Activated CD4-positive, CD25-positive, alpha-beta regulatory T cell (primary cell): ENCODE measurements at places on chromosomes 13 and 19.

DNA sequence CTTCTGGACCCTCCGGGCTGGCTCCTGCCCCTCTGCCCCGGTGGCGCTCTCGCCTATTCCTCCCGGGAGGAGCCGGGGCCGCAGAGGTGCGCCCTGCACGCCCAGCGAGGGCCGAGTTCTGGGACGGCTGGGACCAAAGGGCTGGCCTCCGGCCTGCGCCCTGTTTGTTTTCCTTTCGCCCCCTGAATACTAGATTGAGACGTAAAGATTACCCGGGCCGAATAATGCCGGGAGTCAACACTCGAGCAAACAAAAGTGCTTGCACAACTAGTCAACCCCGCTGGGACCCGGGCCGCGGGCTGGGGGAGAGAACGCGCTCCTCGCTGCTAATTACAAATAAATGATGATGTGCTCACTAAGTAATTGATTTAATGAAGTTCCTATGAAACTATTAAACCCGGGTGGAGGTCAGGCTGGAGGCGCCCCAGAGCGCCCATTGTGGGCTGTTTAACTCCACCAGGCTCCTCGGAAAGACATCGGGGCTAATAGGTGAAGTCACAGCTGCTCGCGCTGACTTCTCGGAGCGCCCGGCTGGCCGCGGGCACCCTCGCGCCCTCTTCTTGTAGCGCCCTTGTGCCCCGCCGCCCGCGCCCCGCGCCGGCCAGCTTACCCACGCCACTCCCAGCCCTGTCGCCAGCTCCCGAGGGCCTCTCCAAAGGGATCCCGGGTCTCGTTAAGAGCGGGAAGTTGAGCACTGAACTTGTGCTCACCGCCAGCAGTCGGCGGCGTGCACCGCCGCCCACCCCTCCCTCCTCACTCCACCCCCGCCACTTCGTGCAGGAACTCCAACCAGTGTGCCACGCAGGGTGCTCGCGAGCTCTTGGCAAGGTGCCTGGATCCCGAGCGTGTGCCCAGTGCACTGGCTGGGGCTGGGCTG lies 14.9 kb downstream of the ZIC5 start:
- DNase-seq = no peak

GRCh38 chr19:51810223-51810622 lies 15.3 kb downstream of the FPR3 start:
- DNase-seq = no peak

- no peak for DNase-seq
Measured at GRCh38 chr19:30076751-30077670, 135.0 kb downstream of the URI1 start.

DNA sequence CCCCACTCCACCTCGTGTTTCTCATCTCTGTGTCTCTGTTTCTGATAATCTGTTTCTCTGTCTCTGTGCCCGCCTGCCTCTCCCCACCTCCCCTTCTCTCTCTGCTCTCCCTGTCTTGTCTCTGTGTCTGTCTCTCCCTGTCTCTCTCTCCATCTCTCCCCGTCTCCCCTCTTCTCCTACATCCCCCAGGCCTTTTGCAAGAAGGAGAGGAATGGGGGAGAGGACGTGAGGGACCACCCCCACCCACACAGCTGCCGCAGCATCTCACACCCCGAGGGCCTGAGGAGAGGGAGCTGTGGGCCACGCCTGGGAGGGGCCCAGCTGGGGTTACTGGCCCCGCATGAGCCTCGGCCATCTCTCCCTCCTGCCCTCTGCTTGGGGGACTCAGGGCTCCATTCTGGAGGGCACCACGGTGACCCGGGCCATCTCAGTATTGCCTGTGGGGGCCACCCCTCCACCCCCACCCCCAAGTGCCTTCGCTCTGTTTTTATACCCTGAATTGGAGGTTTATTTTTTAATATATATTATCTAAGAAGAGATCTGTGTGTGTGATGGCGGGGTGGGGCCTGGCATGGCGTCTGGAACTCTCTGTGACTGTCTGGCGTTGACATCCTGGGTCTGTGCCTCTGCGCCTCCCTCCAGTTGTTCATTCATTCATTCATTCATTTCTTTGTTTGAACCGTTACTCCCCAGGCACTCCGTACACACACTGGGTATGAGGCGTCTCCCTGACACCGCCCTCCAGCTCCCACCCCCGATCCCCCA lies 21.2 kb downstream of the ERFL start:
- no peak for DNase-seq

- DNase-seq = no peak
Measured at GRCh38 chr13:98761986-98762616, 9.6 kb upstream of the SLC15A1 start.

- DNase-seq = no peak
Measured at GRCh38 chr13:50129706-50130122, 114.5 kb downstream of the KCNRG start.

GRCh38 chr19:53388168-53388567 lies 6.8 kb upstream of the ZNF765 start:
- no peak for DNase-seq

DNA sequence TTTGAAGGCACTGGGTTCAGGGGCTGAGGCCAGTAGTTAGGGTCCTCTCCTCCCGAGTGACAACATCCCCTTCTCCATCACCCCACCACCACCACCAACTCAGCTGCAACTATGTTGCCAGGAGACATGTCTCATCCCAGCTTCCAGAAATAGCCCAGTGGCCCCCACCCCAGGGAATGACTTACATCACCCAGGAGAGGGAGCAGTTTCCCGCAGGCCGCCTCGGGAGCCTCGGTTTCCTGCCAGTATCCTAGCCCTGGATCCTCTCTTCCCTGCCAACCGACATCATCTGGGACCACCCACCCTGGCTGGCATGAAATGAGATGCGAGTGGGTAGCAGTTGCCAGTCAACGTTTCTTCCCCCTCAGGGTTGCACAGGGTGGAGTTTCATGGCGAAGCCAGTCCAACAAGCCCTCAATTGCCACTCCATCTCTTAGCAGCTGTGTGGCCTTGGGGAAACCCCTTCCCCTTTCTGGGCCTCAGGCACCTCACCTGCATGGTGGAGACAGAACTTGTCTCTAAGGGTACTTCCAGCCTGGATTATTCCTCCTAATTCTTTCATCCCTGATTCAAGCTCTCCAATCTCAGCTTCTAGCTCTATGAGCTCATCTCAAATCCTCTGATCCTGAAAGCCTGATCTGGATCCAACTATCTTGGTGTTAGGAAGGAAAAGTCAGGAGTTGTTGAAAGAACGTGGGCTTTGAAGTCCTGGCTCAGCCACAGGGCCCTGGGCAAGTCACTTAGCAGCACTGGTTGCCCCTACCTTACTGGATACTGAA lies 3.9 kb upstream of the GSK3A start:
- no peak for DNase-seq

GRCh38 chr19:4976401-4977298 lies 7.7 kb downstream of the KDM4B start:
- no peak for DNase-seq

DNA sequence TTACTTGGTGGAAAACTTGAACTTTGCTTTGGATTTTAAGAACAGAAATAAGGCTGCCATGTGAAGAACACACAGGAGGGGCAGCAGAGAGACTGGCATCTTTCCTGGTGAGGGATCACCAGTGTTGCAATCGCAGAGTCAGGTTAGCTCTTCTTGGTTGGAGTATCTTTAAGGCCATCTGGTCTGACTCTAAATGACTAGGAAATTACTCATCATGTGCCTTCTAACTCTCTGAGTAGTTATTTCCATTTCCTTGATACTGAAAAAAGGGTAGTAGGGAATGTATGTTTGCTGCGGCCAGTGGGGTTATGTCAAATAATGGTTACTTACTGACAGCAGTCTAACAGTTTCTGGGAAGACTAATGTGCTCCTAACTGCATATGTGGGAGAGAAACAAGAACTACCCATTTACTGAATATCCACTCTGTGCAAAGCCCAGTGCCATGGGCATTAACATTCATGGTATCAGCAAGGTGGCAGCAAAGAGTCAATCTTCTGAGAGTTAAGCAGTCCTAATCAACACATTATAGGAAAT lies 122.1 kb downstream of the COG6 start:
- DNase-seq = no peak

DNA sequence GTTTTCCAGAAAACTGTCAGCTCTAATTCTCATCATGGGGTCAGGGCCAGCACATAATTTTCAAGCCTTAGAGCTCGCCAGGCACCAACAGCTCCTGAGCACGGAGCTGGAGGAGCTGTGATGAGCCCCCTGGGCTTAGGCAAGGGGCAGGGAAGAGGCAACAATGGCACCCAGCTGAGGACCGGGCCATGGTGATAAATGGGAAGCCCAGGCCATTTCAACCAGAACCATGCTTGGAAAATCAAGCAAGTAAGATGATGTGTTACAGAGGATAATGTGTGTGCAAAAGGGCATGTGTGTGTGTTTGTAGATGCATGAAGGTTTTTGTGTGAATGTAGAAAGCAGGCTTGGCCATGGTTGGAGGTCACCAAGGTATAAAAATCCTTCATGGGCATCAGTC lies 66.8 kb upstream of the UBAC2 start:
- no peak for DNase-seq

DNA sequence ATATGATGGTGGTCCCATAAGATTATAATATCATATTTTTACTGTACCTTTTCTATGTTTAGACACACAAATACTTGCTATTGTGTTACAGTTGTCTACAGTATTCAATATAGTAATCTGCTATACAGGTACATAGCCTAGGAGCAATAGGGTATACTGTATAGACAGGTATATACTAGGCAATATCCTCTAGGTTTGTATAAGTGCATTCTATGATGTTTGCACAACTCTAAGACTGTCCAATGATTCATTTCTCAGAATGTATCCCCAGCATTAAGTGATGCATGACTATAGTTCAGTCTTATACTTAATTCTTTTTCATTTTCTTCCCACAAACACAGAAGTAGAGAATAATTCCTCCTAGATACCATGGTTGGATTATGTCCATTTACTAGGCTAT lies 383.3 kb downstream of the DACH1 start:
- no peak for DNase-seq

GRCh38 chr13:77896536-77896935 lies 22.1 kb downstream of the EDNRB start:
- DNase-seq = no peak

DNA sequence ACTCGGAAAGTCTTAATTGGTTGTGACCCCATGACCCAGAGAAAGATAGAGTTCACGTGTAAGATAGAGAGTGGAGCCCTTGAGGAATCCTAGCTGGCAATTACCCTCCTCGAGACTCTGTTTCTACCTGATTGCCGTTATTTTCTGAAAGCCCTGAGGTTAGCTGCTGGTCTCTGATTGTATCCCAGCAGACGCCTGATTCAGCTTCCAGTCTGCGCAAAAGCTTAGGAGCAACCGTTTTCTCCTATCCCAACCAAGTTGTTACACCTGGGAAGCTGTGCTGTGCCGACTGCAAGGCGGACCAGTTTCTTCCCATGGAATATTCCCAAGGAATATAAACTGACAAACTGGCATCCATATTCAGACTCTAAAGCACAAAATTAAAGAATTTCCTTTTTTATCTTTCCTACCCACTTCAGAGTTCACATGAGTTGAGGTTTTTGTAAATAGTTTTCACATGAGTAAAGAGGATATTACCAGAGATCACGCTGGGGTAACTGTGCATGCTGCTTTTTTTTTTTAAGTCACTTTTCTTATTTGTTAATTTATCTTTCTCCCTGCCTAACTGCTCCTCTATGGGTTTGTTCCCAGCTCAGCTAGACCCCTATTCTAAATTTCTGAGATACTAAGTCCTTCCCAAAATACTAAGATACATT lies 1.5 kb upstream of the TRPC4 start:
- no peak for DNase-seq

DNA sequence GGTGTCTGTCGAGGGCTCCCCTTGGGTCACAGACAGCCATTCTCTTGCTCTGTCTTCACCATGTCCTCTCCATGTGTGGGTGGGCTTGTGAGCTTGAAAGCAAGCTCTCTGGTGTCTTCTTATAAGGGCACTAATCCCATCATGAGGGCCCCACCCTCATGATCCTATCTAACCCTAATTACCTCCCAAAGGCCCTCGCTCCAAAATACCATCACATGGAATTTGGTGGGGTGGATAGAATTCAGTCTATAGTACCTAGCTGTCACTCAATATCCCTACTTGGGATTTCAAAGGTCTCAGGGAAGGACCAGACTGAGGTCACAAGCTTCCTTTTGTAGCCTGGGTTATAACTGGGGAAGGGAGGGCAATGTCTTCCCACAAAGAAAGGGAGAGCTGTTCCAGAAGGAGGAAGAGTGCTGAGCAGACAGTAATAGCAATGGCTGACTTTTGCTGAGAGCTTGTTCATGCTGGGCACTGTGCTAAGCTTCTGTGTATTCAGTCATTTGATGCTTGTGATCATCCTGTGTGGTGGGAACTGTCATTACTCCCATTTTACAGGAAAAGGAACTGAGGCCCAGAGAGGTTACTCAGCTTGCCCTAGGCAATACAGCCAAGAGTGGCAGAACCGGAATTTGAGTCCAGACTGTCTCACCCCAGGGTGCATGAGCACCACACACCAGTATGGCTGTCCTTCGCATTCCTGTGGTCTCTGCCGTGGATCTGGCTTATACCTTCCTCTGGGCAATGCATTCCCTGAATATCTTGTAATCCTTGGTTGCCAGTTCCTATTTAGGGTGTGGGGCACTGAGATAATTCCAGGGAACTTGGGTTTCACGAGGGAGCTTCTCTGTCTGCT lies 8.2 kb downstream of the FXYD5 start:
- DNase-seq = no peak

GRCh38 chr19:44951179-44952159 lies 3.7 kb upstream of the CLPTM1 start:
- peak; percentile 19 for DNase-seq

- DNase-seq = no peak
Measured at GRCh38 chr19:782185-782877, 14.9 kb upstream of the PTBP1 start.

DNA sequence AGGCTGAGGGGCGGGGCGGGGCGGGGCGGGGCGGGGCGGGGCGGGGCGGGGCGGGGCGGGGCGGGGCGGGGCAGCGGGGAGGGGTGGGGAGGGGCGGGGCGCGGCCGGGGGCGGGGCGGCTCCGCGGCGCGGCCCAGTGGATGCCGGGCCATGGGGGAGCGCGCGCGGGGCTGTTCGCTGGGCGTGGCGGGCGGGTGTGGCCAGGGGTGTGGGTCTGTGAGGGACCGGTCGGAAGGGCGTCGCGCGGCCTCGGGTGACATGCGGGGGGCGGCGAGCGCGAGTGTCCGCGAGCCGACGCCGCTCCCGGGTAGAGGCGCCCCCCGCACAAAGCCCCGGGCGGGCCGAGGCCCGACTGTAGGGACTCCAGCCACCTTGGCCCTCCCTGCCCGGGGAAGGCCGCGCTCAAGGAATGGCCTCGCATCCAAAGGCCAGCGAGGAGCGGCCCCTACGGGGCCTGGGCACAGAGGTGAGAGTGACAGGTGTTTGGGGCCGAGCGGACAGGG lies at the start of gene ZFP28:
Gene ZFP28 (plus strand): TSS at position 188 of the 503 bp plus-strand sequence. CDS start 71 bp downstream, at position 259.
- DNase-seq = no peak

DNA sequence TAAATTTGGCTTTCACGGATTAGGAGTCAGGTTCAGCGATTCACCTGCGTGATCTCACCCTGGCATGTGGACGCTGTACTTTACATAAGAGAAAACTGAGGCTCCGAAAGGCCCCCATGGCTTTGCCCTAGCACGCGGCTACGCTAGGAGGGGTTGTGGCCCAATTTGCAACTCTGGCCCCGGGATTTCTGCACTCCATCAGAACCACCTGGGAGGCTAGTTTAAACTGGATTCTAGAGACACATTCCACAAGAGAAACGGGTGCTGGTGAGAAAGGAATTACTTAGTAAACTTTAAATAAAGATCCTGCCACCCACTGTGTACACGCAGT lies 6.2 kb downstream of the BCL3 start:
- no peak for DNase-seq
